CD4-positive, alpha-beta T cell treated with Interleukin-15 for 1 hour (primary cell): ENCODE measurements at places on chromosomes 6 and 20.

GRCh38 chr6:163940705-163941623 is 526.4 kb downstream of the QKI start:
- no peak for DNase-seq

- DNase-seq, result no peak
These were observed 11.1 kb upstream of the PM20D2 start for GRCh38 chr6:89134723-89135122.

DNA sequence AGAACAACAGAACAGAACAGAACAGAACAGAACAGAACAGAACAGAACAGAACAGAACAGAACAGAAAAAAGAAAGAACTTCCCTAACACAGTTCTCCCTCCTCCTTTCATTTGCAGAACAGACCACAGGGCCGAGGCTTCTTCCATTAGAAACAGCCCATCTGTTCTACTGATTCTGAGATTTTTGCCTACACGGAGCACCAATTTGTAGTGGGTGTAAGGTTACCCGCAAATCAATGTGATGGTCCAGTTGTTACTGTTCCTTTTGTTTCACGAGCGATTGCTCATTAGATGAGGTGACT is 734 bp upstream of the OGFRL1 start:
- no peak for DNase-seq

DNA sequence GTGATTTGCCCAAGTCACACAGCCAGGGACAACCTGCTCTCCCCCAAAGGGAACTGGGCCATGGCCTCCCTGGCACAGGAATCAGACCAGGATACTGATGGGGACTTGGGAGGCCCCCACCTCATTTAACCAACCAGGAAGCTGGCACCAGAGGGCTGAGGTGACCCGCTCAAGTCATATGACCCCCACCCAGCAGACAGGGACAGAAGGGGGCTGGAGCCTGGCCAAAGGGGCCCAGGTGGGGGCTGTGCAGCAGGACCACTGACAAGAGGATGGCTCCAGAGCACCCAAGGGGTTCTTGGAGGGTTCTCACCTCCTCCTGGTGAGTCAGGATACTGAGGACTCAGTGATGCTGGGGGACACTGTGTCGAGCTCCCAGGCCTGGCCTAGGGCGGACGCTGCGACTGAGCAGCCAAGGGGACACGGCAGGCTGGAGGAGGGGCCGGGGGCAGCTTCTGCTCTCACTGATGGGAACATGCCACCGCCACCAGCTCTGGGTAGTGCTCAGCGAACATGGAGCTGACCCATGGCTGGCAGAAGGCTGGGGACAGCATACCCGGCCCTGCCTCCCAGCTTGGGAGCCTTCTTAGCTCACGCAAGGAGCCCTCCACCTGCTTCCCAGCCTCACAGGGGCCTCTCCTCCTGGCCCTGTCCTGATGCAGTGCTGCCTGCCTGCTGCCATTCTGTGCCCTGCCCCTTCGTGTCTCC is 1.2 kb downstream of the CST7 start:
- DNase-seq, result no peak

DNA sequence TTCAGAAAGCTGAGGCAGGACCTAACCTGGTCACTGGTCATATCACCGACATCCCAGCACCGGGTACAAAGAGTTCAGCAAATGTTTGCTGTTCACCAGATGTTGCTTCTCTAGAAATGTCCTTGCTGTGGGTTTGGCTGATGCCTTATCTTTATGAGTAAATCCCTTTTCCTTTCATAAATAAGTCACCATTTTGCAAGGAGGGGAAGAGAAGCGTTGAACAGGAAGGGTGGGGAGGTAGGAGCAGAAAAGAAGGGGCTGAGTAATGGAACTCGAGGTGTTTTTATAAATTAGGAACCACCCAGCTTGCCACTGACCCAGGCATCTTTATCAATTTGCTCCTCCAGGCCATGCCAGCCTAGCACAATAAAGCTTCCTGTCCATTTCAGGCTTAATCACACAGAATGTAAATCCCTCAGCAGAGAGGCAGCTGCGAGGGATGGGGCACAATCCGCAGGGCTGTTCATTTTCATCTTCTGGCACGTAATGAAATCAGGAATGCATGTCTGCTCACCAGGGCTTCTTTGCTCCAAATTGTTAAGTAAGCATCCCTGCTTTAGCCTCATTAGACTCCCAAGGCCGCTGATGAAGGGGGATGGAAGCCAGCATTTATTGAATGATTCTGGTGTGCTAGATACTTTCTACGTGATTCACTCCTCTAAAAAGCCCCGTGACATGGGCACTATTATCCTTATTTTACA is 371.9 kb upstream of the CHD6 start:
- DNase-seq, result no peak

- DNase-seq, result no peak
These were observed 23.9 kb downstream of the SERPINB6 start for GRCh38 chr6:2947445-2947844.

- DNase-seq, result no peak
These were observed 18.0 kb upstream of the HLA-A start for GRCh38 chr6:29924287-29924686.

- no peak for DNase-seq
These were observed 69.6 kb upstream of the FOXA2 start for GRCh38 chr20:22653658-22654642.

- no peak for DNase-seq
These were observed at the start of gene BNIP5 for GRCh38 chr6:36336779-36337241. Gene BNIP5 (minus strand): TSS chr6:36336888. CDS start chr6:36330690, 6,198 bp downstream.

GRCh38 chr20:50456452-50457324 is 53.5 kb upstream of the PTPN1 start:
- DNase-seq, result no peak

DNA sequence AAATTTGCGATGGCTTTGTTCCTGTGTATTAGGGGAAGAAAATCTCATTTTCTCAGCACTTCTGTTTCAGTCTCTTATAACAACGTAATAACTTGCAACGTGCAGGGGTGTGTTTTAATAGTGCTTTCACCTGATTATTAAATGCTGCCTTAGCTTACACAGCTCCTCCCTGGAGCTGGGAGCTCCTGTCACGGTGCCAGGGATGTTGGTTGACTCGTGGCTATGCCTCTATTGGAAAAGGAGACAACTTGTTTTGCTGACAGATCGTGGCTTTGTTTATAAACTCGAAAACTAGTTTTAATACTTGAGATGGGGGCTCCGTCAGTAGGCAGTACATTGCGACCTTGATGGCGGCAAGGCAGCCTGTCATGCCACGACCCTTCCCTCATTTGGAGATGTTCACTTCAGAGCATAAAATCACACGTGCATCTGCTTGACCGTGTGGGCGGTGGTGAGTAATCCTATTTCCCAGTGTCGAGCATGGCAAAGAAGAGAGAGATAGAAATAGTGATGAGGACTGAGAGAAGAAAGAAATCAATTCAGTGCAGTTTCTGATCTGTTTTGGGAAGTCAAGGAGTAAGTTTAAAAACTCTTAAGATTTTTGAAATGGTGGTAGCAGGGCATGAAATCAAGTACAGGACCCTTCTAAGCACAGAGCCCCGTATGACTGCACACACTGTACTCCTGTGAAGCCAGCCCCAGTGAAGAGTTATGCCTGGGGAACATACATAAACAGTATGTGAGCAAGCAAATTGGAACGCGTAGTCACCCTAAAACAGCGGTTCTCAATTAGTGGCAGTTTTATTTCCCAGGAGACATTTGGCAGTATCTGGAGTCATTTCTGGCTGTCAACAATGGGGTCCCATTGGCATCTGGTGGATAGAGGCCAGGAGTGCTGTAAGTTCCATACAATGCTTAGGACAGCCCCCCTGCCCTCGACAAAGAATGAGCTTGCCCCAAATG is 147.2 kb downstream of the DOK5 start:
- DNase-seq, result no peak

- DNase-seq, result no peak
These were observed 877 bp downstream of the ENPP4 start for GRCh38 chr6:46130666-46131065.

DNA sequence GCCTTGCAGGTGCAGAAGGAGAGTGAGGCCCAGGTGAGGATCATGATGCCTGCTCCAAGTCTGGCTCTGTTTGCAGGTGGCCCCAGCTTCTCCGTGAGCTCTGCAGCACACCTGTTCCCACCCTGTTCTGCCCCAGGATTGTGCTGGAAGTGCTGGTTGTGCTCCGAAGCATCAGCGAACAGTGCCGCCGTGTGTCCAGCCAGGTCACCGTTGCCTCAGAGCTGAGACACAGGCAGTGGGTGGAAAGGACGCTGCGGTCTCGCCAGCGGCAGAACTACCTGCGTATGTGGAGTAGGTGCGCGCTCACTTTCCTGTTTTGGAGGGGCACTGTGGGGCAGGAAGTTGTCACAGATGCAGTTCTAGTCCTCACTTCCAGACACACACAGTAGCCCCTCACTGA is 25.0 kb downstream of the ERMARD start:
- no peak for DNase-seq

- no peak for DNase-seq
These were observed 42.6 kb upstream of the CDH22 start for GRCh38 chr20:46350986-46351267.

GRCh38 chr6:150068151-150068550 is 770 bp downstream of the ULBP3 start:
- no peak for DNase-seq

DNA sequence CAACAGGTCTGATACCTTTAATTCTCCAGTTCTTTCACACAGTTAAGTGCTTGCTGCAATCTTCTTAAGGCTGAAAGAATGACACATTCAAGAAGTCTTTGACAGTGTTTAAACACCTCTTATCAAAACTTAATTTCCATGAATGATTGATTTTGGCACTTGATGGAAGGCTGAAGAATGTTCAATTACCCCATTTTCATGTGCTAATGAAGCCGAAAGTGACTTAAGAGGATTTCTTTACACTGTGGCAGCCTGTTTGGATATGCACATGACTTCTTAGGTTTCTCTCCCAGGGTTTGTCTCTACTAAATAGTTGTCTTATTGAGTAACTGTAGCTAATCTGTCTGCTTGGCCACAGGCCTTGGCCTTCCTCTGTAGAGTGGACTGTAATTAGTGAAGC is 81.1 kb upstream of the PRDM1 start:
- no peak for DNase-seq

GRCh38 chr6:152351110-152351509 is 286.1 kb downstream of the SYNE1 start:
- no peak for DNase-seq

- DNase-seq, result no peak
These were observed 1.2 kb downstream of the CD93 start for GRCh38 chr20:23084845-23085365.

DNA sequence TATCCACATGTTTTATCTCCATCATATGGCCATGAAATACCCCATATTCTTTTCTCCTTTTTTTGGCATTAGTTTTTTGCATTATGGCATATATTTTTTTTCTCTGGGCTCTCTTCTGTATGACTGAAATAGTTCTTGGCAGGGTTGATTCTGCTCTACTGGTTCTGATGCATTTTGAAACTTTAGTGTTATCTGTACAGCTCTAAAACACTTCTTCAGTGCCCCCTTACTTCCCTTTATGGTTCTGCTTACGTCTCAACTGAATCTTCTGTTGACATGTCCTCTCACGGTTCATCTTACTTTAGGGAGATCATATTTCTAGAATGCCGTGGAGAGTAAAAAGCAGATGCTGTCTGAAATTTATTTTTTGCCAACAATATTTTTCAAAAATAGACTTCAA is 23.2 kb upstream of the TXNDC5 start:
- no peak for DNase-seq

DNA sequence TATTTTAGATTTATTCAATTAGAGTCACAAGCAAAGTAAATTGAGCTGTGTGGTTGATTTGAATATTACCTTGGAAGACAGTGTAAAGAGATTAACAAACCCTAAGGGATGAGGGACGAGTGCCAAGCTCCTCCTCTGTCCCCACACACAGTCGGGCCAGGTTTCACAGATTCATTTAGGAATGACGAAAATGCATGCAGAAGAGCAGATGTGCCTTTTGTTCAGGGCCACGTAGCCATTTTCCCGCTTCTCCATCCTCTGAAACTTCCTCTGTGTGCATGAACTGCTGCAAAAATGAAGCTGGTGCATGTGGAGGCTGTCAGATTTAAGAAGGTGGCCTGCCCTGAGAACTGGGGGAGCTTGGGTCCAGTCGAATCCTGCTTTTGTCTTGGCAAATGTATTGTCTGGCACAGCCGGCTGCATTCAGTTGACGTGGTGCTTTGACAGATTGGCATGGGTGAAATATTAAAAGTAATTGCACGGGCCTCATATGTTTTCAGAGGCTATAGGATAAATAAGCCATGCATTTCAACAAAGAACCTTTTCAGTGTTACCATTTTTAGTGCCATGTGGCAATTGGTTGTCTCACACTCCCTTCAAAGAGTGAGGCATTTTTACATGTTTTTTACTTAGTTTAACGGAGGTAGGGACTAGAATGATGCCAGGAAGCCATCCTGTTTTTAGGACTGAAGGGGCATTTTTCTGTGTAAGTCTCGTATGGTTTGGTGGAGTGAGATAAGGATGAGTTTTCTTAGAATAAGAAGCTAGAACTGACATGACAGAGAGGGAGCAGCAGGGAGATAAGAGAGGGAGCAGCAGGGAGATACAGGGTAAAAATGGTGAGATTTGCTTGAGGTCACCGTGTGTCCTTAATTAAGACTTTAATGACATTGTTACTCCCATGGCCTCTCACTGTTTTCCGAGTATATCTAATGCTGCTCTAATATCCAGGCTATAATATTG is 361.1 kb downstream of the NRN1 start:
- no peak for DNase-seq
